ENCODE measurements at places on chromosomes 4 and X.

GRCh38 chr4:120716346-120716745 lies 206.2 kb downstream of the PRDM5 start:
- DNase-seq = no peak

DNA sequence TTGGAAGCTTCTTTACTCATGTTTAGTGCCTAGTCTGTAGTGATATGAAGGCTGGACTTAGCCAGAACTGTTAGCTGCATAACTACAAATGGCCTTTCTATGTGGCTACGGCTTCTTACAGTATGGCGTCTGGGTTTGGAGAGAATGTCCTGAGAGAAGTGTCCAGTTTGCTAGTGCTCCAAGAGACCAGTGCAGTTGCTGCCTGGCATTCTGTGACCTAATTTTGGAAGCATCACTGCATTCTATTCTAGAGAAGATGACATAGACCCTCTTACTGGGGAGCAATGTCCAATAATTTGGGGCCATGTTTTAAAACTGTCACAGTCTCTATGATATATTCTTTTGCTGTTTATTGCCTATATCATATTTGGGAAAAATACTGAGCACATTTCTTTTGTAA lies 74.2 kb downstream of the STAG2 start:
- DNase-seq = no peak

DNA sequence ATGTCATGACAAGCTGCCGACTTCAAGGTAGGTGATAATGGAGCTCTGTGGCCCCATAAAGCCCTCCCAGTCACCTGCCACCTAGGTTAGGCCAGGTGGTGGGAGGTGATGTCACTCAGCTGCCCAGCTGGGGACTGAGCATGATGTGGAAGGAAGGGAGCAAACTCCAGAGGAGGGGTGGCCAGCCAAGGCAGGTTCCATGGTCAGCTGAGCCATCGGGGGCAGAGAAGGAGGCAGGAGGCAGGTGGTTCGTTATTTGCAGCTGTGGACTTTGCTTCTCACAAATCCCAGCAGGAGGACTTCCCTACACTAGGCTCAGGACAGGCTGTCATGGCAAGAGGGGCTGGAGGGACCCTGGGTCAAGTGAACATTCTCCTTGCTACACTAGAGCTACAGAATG lies 2.1 kb downstream of the CCDC120 start:
- DNase-seq = no peak

- DNase-seq = no peak
Observed at GRCh38 chr4:173211222-173211621, 42.6 kb downstream of the GALNT7 start.

- no peak for DNase-seq
Observed at GRCh38 chr4:76872556-76872955, 25.4 kb downstream of the SOWAHB start.

DNA sequence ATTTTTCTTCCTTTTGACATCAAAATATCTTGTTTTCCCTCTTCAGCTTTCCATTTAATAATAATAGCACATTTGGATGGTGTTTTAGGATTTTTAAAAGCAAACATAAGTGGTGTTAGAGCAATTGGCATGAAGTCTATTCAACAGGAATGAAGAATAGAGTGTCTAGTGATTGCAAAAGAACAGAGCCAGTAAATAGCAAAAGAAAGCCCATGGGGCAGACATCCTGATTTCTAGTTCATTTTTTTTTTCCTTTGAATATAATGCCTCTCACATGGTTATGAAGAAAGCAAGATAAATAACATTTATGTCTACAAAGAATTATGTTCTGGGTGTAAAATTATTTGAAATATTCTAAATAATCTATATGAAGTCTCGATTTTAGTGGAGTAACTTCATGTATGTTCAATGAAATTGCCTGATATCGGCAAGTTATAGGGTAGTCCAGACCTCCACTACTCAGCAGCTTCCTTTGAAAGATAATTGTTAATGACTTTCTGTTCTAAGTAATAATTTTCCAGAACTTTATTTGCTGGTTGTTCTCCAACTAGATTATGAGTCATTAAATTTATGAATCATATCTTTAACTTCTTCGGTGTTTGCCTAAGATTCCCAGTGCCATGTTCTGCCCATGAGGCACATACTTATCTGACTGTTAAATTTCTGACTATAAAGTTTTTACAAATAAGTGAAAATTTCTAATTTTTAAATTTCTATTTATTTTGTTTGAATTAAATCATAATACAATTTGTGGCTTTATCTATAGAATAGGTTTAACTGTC lies 587.9 kb downstream of the TLL1 start:
- DNase-seq = no peak

DNA sequence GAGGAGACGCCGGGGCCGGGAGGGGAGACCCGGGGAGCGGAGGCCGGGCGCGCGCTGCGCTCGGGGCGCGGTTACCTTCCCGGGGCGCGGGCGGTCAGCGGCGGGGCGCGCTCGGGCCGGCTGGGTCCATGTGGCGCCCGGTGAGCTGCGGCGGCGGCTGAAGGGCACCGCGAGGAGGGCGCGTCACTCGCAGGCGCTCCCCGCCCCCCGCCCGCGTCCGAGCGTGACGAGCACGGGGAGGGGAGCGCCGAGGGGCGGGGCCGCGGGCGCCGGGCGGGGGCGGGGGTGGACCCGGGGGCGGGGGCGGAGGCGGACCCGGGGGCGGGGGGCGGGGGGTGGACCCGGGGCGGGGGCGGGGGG lies at the start of gene CPLX1:
Gene CPLX1 (minus strand): TSS at position 159 of the 360 bp plus-strand sequence. CDS start 1,607 bp downstream, outside the sequence.
- DNase-seq = no peak

DNA sequence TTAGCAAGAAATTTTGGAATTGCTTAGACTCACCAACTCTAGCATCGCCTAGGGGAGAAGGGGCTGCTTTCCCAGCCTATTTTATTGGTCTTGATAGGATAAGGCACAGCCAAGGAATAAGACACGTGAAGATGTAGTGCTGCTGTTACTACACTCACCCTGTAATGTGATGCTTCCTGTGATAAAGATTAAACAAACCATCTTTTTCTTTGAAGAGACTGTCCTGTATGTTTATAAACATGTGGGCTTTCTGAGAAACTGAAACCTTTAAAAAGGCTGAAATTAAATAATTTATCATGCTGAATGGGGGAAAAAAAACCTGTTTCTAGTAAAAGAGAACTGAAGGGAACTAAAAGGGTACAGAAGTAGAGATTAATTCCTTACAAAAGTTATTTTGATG lies 13.2 kb downstream of the TAPT1 start:
- no peak for DNase-seq

DNA sequence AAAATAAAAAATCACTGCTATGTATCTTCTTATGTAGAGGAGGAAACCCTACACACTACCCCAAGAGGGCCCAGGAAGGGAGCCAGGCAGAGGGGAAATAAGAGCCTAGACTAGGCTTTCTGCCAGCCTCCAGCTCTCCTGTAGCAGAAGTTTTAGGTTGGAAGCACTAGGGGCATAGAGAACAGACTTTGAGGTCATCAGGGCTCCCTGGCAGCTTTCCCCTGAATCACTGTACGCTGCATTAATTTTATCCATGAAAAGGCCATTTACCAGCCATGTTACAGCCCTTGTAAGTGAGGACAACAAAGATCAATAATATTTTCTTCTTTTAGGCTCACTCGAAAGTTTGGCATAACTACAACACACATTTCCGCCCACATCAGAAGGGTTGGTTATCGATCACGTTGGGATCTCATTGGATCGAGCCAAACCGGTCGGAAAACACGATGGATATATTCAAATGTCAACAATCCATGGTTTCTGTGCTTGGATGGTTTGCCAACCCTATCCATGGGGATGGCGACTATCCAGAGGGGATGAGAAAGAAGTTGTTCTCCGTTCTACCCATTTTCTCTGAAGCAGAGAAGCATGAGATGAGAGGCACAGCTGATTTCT lies 24.7 kb downstream of the RPL9 start:
- DNase-seq = no peak

- DNase-seq = no peak
Observed at GRCh38 chrX:12400218-12400617, 261.9 kb downstream of the FRMPD4 start.

- no peak for DNase-seq
Observed at GRCh38 chrX:45165726-45166125, 35.0 kb downstream of the DIPK2B start.

- DNase-seq = no peak
Observed at GRCh38 chr4:131635191-131635590, 1513.9 kb upstream of the PCDH10 start.

All from activated CD8-positive, alpha-beta memory T cell treated with anti-CD3 and anti-CD28 coated beads for 4 hours (primary cell).